ENCODE measurements at places on chromosomes 1 and 21. TPM values are rescaled to one million over a fixed set of nuclear protein-coding genes. Genes with fewer than 3 reads are reported as not detected.

SLC9C2 gene
- not detected for total RNA-seq

GRCh38 chr1:112849425-112850033 is 106.5 kb downstream of the SLC16A1 start:
- no peak for DNase-seq

DNA sequence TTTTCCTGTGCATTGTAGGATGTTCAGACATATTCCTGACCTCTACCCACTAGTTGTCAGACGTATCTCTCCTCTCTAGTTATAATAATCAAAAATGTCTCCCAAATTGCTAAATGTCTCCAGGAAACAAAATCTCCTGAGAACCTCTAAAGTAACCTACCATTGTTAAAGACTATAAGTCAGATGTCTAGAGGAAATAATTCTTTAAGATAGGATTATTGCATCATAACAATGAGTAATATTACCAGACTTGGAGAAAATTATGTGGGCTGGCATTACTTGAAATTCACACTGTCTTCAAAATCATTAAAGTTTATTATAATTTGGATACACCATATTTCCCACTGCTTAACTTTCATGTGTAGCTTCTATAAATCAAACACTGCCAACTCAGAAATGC is 643.0 kb upstream of the ADGRL2 start:
- DNase-seq, result no peak

GRCh38 chr1:15012822-15013221 is 140.7 kb upstream of the TMEM51 start:
- no peak for DNase-seq

DNA sequence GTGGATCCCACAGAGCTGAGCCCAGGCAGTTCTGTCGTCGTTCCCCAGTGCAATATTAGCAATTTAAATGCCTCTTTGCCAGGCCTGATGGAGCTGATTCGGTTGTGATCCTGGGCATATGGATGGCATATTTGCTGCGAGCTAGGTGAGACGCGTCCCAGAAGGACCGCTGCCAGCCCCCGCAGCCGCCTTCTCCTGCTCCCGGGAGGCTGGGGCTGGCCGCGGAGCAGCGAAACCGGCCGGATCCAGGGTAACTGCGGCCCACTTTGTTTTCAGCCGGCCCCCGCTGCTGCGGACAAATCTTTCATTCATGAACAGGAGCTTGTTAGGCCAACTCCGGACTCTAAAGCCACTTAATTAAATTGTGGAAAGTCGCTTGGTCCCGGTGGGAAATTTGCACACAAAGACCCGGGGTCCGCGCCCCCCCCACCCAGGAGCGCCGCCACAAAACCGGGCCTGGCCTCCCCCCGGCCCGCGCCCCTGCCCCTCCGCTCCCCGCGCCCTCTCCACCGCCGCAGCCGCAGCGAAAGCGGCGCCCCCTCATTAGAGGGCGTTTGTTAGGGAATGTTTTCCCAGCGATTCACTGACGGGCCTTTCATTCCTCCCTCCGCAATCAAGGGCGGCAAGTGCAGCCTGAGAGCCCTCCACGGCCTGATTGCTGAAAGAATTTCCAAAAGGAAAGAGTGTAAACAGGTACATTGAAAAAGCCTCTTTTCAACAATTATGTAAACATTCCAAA is 383.3 kb downstream of the RRAGC start:
- DNase-seq, result no peak
